ENCODE measurements at places on chromosomes 16 and 17. TPM values are rescaled to one million over a fixed set of nuclear protein-coding genes. Genes with fewer than 3 reads are reported as not detected.

PIPOX gene
- 1.4 TPM for total RNA-seq

HEATR9 gene
- total RNA-seq = 2.3 TPM

PKD1 gene
- 69.6 TPM for total RNA-seq

GRCh38 chr17:67478401-67479041 lies 101.4 kb downstream of the PITPNC1 start:
- no peak for DNase-seq

DNA sequence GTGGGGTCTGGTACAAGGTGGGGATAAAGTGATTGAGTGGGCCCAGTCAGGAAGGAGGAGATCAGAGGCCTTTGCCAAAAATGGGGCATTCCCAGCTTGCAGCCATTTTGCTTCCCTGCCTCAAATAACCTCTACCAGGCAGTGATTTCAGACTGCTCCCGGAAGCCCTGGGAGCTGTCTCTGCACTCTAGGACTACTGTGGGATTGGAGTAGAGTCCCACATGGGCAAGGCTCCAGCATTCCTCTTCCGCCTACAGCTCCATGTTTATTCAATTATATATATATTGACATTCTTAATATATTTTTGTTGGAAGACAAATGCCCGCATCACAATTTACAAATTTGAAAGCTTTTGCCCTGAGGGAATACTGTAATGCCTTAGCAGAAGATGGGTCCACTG lies 13.5 kb downstream of the SUPT6H start:
- DNase-seq = no peak

- DNase-seq = no peak
These were observed 1.1 kb upstream of the GNA13 start for GRCh38 chr17:65057531-65058090.

GRCh38 chr17:10589553-10590145 lies 40.2 kb upstream of the MYH2 start:
- no peak for DNase-seq

Measured in activated CD4-positive, alpha-beta memory T cell treated with anti-CD3 and anti-CD28 coated beads, Interleukin-2, amount 10 ng/mL, durations not matched to agents 7 days and 5 days (primary cell).